ENCODE measurements at places on chromosomes 5 and 9. TPM values are rescaled to one million over a fixed set of nuclear protein-coding genes. Genes with fewer than 3 reads are reported as not detected.

Gene UBE2D2
- total RNA-seq: 122 TPM

Gene COMMD10
- 31.6 TPM for total RNA-seq

Gene PLAC8L1
- total RNA-seq: 0.69 TPM

Gene FAT2
- total RNA-seq: 7.2 TPM

Gene CARTPT
- total RNA-seq: 2.3 TPM

Gene CDH9
- total RNA-seq: 57.4 TPM

Gene CCDC152
- 14.1 TPM for total RNA-seq

Gene FCN1
- total RNA-seq: 1.8 TPM

Gene FOXD4
- total RNA-seq: 1.6 TPM

Gene PCDHGA7
- total RNA-seq: 7.6 TPM
